ENCODE measurements at places on chromosomes 12 and 14.

GRCh38 chr12:90275088-90275487 is 566.5 kb upstream of the ATP2B1 start:
- no peak for DNase-seq

DNA sequence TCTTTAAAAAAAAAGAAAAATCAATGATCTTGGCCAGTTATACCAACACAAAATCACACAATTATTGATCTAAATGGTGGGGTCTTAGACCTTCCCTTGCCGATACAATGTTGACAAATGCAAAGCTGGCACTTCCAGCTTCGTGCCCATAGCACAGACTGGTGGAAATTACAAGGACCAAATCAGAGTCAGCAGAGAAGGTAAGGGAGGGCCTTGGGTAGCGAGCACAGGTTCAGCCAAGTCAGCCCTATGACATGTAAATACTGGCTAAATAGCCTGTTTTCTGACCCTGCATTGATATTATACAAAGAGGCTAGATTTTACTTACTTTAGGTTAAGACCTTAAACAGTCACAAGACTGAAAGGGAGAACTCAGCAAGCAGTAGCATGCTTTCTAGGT is 30.3 kb upstream of the WDR89 start:
- DNase-seq, result no peak

DNA sequence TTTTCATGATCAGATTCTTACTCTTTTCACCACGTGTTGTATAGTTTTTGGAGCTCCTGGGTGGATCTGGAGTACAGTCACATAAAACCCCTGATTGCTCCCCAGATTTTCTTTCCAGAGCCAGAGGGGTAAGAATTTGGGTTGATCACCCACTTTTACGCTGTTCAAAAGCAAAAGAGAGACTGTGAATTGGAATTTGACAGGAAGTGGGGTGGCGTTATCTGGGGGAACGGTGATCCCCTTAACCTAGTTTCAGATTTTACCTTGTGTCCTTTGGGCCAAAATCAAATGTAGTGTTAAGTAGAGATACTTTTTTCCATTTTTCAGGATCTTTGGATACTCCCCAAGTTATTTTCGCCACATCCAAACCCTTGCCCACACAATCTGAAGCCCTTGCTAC is 75.6 kb downstream of the TGFB3 start:
- DNase-seq, result no peak

DNA sequence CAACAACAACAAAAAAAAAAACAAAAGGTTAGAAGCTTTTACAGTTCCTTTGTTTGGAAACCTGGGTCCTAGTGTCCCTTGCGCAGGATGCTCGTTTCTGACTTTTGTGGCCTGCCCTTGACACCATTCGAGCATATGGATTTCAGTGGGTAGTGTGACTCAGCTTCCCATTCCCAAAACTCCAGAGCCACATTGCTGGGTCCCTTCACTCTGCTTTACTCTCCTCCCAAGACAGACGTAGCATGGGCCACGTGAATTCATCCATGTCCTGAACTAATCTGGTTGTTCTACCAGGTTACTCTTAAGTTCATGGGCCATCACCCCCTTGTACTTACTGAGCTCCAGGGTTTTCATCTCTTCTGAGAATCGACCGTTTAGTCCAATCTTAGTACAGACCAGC is 68.0 kb upstream of the MAX start:
- DNase-seq, result no peak

- no peak for DNase-seq
Observed at GRCh38 chr14:66539034-66539433, 31.1 kb downstream of the GPHN start.

DNA sequence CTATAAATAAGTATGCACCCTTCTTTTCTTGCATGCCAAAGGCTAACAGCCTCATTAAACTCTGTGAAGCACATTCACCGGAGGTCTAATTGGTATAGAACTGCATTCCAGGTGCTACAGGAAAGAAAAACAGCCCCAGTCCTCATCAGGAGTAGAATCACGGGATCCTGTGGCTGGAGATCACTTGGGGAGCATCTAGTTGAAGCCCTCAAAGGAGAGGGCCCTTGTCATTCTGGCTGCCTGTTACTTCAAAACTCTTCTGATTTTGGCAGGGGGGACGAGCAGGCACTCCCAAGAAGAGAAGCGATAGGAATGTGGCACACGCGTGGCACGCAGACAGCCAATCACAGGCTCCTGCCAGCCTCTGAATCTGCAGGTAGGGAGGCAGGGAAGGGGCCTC is 154.4 kb downstream of the TTC7B start:
- no peak for DNase-seq
